ENCODE measurements at places on chromosomes 3 and 15.

GRCh38 chr3:66312039-66312438 lies 91.2 kb downstream of the SLC25A26 start:
- no peak for DNase-seq

DNA sequence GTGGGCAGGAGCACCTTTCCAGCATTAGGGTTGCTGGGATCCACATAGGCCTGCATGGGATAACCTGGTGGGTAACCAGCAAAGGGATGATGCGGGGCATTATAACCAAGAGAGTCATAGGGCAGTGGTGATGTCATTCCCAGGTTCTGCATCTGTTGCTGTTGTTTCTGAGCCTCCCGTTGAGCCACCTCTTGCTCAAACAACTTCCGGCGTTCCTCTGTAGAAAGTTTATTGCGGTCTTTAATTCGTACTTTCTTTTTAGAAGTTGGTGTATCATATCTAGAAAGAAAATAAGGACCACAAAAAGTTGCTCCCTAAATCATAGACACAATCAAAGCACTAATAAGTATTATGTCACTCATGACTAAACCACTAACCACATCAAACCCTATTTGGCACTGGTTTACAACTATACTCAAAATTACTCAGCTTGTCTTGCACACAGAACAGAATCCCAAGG lies 77.8 kb downstream of the NBEAL2 start:
- DNase-seq: no peak

DNA sequence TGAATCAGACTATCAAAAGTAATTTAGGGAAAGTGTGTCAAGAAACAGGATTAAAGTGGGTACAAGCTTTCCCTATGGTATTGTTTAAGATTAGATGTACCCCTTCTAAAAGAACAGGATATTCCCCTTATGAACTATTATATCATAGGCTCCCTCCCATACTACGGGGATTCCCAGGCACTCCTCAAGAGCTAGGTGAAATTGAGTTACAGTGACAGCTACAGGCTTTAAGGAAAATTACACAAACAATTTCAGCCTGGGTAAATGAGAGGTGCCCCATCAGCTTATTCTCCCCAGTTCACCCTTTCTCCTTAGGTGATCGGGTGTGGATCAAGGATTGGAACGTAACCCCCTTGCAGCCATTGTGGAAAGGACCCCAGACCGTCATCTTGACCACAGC lies 240.8 kb upstream of the CNTN6 start:
- DNase-seq: no peak

DNA sequence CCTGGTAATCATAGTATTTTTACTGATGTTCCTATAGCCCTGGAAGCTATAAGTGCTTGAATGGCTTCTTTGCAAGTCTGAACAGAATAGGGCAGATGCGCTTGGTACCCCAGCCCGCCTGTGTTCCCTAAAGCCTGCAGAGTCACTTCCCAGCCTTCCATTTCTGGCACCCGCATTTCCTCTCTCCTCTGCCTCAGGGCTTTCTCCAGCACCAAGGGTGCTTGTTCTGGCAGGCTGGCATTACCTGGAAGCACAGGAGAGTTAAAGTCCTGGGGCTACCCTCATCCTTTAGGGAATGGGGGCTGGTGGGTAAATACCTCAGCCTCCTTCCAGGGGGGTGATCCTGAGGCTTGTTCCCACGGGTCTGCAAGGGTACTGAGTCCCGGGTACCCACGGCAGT lies 7.4 kb upstream of the CHRNA3 start:
- DNase-seq: no peak

DNA sequence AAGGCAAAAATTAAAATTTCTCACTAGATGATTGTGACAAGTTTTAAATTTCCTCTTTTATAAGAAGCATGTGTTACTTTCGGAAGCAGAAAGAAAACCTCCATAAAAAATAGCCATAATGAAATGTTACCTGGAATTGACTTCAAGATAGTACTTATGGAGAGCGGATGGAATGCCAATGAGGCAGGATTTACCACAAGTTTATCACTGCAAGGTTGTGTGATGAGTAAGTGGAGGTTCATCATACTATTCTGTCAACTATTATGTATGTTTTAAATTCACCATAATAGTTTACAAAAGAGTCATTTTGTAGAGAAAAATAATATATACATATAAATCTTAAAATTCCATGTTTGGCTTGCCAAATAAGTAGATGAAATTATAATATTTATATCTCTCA lies 230.3 kb downstream of the SCAPER start:
- no peak for DNase-seq

DNA sequence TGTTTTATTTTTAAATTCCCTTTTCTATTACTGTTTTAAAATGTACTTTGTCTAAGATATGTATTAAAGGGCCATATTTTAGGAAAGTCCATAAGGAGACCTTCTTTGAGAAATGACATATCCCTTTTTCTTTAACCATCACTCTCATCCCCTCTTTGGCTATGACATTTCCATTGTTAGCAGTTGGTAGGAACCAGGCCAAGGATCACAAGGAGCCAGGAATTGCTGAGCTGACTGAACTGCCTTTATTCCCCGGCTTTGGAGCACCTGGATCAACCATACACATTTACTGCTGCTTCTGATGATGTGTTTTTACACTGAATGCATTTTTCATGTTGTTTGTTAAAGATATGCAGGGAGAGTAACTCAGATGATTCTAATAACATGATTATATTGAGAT lies 79.7 kb downstream of the HHLA2 start:
- DNase-seq: no peak

- DNase-seq: no peak
Measured at GRCh38 chr15:72541674-72542073, 67.5 kb downstream of the ARIH1 start.

- DNase-seq: no peak
Measured at GRCh38 chr3:188465311-188465710, 311.4 kb downstream of the LPP start.

- DNase-seq: no peak
Measured at GRCh38 chr15:36365963-36366362, 213.5 kb upstream of the CDIN1 start.

DNA sequence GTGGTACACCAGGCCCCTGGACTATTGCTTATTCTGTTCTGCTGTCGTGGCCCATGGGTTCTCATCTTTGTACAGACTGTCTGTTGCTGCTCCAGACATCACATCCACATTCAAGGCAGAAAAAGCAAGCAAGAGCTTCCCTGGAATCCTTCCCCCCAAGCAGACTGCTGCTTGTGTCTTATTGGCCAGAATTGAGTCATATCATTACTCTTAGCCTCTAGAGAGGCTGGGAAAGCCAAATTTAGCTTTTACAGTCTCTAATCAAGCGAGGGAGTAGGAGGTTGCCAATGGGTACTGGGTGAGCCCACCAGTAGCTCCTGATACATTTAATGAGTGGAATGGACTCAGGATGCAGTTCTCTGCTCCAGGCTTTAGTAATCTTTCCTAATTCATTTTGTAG lies 39.4 kb downstream of the RAB6B start:
- DNase-seq: no peak

DNA sequence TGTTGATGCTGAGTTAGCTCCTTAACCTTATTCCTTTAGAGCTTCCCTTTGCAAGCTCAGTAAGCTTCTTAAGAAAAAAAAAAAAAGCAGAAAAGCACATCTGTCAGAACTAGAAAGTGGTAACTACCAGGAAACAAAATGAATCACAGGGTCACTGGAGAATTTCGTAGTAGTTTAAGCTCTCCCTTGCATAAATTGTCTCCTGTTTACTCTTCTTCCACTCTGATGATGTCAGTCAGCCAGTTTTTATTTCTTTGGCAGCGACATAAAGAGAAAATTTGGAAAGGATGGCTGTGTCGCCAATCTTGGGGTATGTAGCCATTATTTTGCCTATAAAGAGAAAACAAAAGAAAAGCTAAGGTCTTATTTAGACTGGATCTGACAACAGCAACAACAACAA lies 3.2 kb upstream of the GABRR3 start:
- no peak for DNase-seq

- no peak for DNase-seq
Measured at GRCh38 chr15:53869044-53869805, 109.0 kb upstream of the UNC13C start.

DNA sequence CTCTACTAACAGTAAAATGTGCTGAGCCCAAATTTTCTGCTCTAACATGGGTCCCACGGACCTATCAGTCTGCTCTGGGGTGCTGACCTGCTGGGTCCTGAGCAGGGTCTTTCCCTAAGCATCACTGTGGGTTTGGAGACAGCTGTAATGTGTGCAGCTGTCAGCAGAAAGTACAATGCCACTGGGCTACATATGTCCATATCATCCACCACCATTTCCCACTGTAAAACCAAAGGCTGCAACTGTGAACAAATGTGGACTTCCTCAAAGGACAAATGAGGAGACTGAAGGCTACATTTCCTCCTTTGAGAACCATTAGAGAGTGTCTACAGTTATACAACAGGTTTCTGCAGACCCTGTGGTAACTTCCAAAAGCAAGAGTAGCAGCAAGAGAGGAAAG lies 33.8 kb upstream of the IP6K2 start:
- no peak for DNase-seq

GRCh38 chr15:80484333-80484864 lies 80.2 kb downstream of the ARNT2 start:
- DNase-seq: no peak

DNA sequence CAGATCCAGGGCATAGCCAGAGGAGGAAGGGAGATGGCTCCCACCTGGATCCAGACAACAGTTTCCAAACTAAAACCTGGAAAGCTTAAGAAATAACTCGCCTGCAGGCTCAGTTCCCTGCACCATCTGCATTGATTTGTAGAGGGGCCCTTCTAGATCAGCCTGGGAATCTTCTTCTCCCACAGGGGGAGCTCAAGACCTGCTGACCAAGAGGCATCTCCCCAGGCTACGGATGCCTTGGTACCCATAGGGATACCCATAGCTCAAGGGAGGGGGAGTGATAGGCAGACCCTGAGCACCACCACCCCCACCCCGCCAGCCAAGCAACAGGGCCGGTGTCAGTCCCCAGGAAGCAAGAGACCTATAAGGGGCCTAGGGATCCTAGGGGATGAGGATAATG lies 28.0 kb upstream of the DCLK3 start:
- no peak for DNase-seq

DNA sequence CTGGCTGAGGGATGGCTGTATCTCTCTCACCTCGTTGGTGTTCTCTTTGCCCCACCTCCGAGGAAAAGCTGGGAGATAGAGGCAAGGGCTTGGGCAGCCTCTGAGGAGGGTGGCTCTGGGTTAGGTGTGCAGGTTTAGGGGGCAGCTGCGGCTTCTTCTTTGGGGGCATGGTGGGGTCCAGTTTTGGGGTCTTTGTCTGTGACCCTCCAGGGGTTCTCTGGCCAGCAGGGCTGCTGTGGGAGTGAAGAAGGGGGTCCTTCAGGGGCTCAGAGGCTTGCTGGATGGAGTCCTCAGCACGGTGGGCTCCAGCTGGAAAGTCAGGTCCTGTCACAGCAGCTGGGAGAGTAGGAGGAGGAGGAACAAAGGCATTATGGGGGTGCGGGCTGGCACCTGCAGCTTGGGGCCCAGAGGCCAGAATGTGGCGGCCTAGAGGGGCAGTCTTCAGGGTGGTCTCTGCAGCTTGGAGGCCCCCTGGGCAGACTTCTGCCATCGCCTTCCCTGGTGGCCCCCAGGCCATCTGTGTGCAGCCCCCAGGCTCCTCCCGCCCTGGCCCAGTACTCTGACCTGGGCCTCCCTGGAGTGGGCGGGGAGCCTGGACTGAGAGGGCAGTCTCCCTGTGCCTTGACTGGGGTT lies 7.0 kb downstream of the XIRP1 start:
- no peak for DNase-seq

DNA sequence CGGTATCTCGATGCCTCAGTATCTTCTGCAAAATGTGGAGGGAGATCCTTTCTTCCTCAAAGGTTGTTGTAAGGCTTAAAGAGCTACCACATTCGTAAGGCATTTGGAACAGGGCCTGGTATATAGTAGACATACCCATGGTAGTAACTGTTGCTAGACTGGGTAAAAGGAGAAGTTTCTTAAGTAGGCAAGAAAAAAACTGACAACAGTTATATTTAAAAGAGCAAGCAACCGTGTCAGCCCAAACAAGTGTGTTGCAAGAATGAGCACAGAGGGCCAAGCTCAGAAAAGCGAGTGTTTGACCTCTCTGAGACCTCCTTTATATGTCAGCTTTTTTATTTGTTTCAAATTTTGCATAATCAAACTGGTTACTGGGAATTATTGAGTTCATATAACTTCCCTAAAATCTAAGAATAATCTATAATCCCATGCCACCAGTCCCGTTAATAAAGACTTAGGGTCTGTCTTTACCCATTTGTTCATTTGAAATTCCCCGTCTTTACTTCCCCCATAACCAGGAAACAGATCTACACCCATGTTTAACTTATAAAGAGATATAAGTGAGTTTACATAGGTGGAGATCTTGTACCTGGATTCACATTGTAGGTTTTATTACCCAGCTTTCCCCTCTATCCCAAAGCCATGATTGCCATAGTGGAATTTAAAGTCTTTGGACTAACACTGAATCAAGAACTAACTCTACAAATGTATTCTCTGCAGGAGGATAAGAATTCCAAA lies 7.3 kb downstream of the B3GNT5 start:
- no peak for DNase-seq

DNA sequence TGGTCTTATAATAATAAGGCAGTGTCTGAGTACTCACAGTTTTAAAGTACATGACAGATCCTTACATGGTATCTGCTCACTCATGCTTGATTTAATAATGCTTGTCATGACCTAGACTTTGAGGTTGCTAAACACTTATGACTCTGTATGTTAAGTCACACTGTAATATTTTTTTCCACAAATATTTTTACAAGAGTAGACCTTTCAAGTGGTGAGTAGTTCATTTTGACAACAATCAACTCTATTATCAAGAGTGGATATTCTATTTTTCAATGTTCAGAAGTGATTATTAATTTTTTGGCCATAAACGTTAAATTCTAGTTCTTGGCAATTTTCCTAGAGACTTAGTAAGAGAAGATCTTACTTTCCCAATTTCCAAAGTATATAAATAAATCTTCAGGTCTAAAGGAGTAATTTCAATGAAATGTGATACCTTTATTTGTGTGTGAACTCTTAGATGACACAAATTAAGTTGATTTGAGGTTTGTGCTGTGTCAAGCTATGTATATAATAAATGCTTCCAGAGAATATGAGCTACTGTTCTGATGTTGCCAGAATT lies 104.5 kb downstream of the NLGN1 start:
- no peak for DNase-seq

GRCh38 chr15:48602358-48603122 lies 43.0 kb downstream of the FBN1 start:
- no peak for DNase-seq

- DNase-seq: no peak
Measured at GRCh38 chr3:72287956-72288355, 503.0 kb upstream of the PROK2 start.

- DNase-seq: no peak
Measured at GRCh38 chr3:4416961-4417360, 50.1 kb downstream of the SUMF1 start.

DNA sequence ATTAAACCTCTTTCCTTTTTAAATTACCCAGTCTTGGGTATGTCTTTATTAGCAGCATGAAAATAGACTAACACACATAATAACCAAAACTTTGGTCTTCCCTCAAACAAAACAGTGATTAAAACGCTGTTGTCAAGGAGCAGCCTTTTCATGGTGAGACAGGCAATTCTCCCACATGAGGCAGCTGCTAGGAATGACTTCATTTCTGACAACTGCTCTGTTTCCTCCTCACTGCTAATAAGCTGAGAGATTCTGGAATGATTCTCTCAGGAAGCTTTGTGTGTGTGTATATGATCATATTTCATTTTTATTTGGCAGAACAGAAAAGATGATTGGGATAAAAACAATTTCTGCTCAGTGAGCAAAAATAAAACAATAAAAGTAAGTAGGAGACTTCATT lies 580.6 kb upstream of the ADAMTS9 start:
- no peak for DNase-seq
